ENCODE measurements at places on chromosomes 5 and 9.

DNA sequence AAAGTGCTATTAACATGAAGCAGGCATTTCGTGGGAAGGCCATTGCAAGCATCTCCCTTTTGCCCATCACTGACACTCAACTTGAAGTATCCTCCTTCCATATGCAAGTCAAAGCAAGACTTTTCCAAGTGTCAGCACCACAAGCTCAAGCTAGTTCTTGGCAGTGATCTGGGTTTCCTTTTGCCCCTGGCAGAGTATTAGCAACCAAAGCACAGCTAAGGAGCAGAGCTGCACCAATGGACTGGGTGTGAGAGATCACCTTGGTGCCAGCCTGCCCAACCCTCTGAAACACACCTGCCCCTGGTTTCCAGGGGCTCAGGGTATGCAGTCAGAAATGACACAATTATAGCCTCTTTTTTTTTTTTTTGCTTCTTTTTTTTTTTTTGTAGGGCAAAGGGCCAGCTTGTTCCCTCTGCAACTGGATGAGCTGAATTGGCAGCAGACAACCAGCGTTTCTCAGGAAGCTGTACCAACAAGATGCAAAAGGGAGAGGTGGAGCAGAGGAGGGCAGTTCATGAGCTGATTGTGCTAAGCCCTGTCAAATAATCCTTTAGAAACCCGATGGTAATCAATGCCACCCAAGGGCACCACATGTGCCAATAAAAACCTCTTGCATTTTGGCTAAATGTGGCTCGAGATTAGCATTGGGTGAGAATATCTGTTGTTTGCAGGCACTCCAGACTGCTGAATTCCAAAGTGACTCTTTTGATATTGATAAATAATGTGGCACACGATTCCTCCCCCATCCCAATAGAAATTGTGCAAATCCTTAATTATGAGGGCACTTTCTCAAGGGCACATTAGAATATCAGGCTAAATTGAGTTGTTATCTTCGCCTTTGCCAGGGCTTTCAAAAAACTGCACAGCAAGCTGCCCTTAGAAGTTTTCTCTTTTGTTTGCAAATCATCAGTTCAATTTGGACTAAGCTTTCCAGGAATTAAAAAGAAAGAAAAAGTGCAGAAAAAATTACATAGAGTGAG is 192.4 kb downstream of the GAS1 start:
- no peak for DNase-seq

GRCh38 chr5:171743436-171744076 is 42.1 kb upstream of the SMIM23 start:
- no peak for DNase-seq

- DNase-seq = no peak
These were observed 137.8 kb downstream of the LPAR1 start for GRCh38 chr9:110900456-110900855.

- DNase-seq = peak; percentile 76
These were observed 45.7 kb downstream of the SLC46A2 start for GRCh38 chr9:112844771-112845542.

DNA sequence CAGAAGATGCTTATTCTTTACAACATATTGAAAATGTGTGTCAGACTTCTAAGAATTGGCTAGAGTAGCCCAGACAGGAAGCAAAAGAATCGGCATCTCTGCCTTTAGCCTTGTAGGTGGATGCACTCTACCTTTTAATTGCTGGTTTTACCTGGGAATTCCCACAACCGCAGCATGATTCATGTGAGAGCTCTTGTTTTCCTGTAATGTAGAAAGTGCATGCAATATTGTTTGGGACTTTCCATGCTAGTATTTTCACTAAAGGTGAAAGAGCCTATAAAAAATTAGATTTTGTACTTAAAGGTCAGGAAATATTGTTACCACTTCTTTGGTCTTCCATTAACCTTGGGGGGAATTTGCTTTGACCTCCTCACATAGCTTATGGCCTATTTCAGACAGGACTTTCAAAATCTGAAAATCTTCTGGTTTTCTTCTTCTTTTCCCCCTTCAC is 89.8 kb downstream of the NTRK2 start:
- peak; percentile 56 for DNase-seq

All from CD4-positive, alpha-beta T cell treated with Interleukin-2 at 100 ng/mL for 4 hours (primary cell).